Right ventricle myocardium superior (tissue), 1 donor: ENCODE measurements at places on chromosomes 6 and 20.

DNA sequence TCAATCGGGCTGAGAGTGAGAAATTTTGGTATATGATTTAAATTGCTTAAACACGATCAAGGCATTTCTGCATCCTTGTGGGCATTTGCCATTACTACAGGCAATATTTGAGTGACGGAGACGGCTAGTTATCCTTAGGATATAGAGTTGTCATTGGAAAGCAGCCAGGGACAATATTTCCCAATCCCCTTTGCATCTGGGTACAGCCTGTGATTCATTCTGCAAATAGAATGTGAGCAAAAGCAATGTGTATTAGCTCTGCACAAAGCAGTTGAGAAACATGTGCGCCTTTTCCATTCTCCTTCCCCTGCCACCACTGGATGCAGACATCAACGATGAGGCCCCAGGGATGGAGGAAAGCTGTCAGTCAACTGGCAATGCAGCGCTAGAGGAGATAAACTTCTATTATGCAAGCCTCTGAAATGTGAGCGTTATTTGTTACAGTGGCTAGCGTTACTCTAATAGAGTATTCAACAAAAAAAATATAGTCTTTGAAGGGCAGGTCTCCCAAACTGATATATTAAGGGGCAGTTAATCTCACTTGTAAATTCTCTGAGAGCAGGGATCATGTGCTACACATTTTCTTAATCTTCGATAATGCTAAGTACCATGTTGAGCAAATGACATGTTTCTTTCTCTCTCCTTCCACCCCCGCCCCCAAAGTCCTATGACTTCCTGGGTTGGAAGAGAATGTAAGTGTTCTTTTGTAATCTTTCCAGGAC is 37.1 kb upstream of the NCOA3 start:
- peak; percentile 73 for DNase-seq

DNA sequence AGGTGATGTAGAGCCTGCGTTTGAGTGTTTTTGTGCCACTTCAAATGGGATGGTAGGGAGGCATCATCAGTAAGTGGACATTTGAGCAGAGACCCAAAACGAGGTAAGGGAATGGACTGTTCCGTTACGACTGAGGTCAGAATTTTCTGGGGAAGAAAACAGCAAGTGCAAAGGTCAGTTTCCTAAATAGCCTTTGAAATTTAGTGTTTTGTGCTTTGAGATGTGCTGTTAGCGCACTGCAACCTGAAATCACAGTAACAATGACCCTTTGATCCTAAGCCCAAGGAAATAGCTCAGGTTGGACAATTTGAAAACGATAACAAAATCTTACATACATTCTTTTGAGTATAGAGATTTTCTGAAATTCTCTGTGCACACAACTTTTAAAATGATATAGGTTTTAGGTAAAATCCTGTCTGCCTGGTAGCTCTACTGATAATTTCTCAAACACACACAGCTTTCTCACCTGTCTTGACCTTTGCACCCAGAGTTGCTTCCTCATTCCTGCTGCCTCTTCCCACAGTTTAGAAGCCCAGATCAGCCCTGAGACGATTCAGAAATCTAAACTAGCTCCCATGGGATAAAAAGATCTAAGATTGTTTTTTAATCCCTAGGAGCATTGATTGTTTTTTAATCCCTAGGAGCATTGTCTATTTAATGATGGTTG is 22.1 kb downstream of the DCBLD1 start:
- DNase-seq = no peak

DNA sequence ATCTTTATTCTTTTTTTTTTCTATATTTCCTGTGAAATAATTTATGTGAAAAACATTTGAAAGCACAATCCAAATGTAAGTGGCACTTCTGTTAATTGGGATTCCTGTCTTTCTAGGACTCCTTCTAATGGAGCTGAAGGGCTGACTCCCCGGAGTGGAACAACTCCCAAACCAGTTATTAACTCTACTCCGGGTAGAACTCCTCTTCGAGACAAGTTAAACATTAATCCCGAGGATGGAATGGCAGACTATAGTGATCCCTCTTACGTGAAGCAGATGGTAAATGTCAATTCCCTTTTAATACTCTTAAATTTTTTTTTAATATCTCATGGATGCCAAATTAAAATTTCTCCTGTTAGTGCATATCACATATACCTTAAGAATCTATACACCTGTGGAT is 35.0 kb downstream of the CDC5L start:
- DNase-seq = no peak

- no peak for DNase-seq
Measured at GRCh38 chr6:36469148-36469661, 26.4 kb downstream of the KCTD20 start.

- no peak for DNase-seq
Measured at GRCh38 chr6:28160233-28160632, 18.6 kb downstream of the ZKSCAN8 start.
